ENCODE measurements at places on chromosomes 2 and 18.
A peak's percentile ranks its signal among the peaks of the same experiment; 100 is the strongest.

- no peak for DNase-seq
Measured at GRCh38 chr2:60554646-60555065, 1.2 kb upstream of the BCL11A start.

GRCh38 chr2:157329524-157329923 lies 3.9 kb upstream of the ERMN start:
- no peak for DNase-seq

- DNase-seq: no peak
Measured at GRCh38 chr2:60221098-60221497, 332.4 kb downstream of the BCL11A start.

DNA sequence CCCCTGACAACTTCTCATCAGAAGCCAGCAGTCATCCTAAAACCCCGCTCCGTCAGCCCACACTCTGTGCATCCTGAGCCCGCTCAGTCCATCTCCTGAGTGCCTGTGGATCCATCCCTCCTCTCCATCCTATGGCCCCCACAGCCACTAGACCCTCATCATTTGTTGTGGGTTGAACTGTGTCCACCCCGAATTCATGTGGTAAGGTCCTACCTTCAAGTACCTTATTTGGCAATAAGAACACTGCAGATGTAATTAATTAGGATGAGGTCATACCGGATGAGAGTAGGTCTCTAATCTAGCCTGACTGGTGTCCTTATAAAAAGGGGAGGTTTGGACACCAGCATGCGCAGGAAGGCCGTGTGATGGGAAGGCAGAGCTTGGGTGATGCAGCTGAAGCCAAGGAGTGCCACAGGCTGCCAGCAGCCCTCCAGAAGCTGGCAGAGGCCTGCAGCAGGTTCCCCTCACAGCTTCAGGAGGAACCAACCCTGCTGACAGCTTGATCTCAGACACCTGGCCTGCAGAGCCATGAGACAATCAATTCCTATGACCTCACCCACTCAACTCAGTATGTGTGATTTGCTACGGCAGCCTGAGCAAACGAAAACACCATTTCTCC lies 192.4 kb downstream of the ZBTB7C start:
- no peak for DNase-seq

- DNase-seq: no peak
Measured at GRCh38 chr2:26462100-26462499, 15.8 kb downstream of the OTOF start.

DNA sequence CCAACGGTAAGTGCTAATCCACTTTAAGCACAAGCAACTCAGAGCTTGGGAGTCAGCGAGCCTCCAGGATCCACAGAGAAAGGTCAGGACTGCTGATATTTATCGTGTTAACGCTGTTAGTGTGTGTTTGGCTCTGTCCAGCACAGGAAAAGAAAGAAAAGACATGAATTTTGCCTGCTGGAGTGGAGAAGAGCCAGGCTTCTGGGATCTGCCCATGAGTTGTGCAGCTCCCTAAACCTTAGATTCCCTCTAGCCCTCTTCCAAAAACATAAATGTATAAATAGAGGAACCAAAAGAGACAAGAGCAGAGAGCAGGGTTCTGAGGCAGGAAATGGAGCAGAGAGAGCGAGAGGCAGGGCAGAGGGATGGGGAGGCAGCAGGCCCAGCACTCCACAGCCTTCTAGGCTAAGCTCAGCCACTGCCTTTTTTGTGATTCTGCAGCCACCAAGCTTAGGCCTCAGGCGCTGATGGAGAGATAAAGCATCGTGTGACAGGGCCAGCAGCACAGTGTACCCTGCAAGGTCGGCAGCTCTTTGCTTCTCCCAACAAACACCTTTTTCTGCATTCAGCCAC lies 14.5 kb upstream of the MAT2A start:
- no peak for DNase-seq

GRCh38 chr2:126749537-126749936 lies 93.6 kb downstream of the GYPC start:
- DNase-seq: no peak

DNA sequence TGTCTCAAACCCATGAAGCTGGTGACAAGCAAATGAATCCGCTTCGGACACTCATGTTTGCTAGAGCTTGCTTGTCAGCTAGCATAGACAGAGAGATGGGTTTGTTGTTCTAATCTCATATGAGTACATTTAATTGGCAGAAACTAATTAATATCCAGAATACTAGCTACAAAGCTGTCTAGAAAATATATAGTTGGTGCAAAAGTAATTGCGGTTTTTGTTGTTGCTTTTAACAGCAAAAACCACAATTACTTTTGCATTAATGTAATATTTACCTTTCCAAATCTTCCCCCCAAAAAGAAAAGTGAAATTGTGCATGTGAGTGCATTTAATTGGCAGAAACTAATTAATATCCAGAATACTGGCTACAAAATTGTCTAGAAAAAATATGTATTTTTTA lies 1115.2 kb downstream of the TDRD15 start:
- no peak for DNase-seq

GRCh38 chr2:96960153-96960961 lies 26.0 kb downstream of the FAM178B start:
- peak; percentile 83 for DNase-seq

DNA sequence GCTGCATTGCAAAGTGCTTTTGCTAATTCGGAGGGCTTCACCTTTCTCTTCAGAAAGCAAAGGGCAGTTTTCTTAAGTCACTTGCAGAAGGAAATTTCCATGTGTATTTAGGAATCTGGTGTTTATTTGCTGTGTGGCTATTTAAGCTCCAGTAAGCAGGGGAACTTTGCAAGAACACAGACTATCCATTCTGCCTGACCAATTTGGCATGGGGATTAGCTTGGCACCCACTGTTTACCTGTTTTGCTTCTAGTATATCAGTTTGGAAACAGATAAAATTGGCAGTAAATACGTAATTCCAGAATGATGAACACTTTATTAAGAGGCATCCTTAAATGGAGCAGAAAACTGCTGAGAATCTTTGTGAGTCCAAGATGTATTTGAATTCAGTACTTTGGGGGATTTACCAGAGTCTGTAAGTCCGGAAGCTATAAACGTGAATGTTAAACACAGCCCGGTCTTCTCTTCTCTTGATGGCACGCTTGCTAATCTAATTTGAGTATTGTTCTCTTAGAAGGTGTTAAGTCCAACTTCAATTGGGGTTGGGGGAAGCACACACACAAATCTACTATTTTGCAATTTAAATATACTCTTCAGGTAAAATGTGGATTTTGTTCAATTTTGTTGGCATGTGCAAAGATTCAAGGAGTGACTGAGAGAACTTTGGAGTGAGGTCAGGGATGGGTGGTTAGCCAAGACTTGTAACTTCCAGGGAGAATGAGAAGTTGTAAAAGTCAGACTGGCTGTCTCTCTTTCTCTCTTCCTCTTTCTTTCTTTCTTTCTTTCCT lies 650 bp downstream of the ACKR3 start:
- no peak for DNase-seq

- no peak for DNase-seq
Measured at GRCh38 chr2:85525567-85525966, 13.4 kb upstream of the MAT2A start.

DNA sequence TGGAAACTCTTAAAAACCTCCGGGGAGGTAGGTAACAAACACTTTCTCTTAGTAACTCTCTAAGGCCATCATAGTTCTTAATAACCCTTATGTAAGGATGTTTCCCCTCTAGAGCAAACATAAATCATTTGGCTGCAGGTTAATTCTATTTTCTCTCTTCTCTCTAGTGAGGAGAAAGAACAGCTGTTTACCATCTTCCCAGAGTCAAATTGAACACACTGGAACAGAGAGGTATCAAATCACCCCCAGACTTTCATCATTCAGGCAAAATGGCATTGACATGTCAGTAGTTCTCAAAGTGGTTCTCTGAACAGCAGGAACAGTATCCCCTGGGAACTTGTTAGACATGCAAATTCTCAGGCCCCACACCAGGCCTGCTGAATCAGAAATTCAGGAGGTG lies 240.7 kb downstream of the MEIS1 start:
- no peak for DNase-seq

DNA sequence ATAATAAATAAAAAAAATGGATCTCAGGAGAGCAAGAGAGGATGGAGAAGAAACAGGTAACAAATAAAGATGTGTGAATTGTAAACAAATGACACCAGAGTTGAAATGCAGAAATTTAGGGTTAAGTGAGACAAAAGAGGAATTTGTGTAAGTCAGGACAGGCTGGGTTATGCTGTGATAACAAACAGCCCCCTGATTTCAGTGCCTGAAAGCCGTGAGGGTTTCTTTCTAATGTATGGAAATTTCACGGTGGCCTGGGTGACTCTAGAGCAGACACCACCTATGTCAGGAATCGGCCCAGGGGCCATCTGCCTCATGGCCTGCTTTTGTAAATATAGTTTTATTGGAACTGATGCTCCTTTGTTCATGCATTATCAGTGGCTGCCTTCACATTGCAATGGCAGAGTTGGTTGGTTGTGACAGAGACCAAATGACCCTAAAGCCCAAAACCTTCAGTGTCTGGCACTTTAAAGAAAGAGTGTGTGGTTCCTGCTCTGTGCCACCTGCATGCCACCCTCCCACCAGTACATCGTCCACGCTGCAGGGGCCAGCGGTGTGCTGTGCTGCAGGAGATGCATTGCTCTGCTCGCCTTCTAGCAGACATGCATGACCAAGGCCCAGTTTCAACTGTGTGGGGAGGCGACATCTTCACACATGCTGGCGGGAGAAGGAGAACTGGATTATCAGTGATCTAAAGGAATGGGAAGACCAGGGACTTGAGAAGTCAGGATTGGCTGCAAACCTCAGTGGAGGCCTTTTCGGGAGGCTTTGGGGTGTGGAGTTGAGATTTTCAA lies 221.2 kb upstream of the APCDD1 start:
- no peak for DNase-seq

- peak; percentile 26 for DNase-seq
Measured at GRCh38 chr2:126634273-126634861, 21.6 kb upstream of the GYPC start.

DNA sequence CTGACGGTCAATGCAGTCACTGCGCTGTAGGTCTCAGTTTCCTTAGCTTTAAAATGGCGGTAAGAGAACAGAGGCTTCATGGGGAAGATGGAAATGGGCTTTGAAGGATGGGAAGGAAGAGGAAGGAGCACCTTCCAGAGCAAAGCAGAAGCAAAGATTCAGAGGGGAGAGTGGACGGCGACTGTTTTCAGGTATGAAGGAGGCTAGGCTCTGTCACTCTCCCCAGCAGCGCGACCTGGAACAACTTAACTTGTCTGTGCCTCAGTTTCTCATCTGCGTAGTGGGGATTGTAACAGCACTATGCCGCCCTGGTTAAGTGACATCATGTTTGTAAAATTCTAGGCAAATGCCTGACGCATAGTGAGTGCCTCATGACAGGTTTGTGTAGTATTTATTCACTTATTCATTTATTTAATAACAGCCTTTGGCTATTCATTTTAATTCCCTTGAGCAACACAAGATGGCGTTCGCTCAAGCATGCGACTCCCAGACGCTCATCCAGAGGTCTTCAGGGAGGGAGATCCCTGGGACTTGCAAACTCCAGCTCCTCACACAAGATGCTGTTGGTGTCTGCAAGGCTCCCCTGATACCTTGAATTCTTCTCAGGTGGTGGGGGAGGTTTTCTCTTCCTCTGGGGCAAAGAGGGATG lies 336.3 kb downstream of the DYSF start:
- no peak for DNase-seq

- DNase-seq: no peak
Measured at GRCh38 chr2:145653553-145653952, 1133.6 kb upstream of the ZEB2 start.

GRCh38 chr2:184032983-184033382 lies 565.3 kb upstream of the ZNF804A start:
- no peak for DNase-seq

DNA sequence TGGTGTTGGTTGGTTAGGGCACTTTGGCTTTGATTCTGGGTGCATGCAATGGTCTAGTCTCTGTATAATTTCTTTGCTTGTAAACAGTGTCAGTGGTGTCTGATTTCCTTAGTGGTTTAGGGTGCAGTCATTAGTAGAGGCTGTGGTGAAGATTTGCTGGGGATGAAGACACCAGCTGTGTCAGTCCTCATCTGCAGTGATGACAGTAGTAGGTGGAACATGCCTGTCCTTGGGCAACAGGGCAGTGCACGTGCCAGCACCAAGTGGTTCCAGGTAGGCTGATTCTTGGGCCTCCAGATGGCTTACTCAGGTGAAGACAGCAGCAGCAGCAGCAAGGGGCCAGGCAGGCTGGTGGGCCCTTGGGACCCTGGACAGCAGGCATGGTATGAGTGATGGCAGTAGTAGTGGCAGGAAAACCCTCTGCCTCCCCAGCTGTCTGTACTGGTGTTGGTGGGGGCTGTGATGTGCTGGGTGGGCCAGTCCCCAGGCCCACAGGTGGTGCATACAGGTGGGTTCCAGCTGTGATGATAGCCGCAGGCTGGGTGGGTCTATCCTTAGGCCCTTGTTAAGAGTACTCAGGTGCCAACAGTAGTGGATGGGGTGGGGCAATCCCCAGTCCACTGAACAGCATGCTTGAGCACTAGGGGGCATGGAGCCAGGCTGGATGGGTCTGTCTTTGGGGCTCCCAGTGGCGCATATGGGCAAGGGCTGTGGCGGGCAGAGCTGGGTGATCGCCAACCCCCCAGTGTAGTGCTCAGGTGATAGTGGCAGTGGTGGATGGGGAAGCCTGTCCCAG lies 140.7 kb upstream of the THUMPD2 start:
- no peak for DNase-seq

DNA sequence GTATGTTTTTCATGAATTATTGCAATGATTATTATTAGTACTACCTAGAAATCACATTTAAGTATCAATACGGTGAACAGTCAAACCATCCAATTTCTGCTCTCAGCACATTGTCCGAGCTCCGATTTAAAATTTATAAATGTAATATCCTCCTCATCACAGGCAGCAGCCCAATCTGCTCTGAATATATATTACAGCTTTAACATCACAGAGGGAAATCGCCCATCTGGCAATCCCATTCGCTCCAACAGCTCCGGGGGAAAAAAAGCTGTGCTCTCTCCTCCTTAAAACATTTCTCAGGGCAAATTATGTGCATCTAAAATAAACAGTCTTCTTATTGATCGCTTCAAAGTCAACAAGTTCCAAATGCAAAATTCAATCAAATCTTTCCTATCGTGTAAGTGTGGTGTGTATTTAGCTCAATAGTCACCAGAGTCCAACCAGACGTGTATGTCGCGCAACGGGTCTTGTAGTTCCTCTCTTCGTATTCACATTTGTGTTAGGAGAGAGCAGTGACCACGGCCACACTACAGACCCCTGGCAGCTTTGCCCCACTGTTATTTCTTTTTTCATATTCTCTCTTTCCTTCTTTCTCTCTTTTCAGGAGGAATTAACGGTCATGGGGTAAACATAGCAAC lies 2.4 kb downstream of the FIGN start:
- no peak for DNase-seq

DNA sequence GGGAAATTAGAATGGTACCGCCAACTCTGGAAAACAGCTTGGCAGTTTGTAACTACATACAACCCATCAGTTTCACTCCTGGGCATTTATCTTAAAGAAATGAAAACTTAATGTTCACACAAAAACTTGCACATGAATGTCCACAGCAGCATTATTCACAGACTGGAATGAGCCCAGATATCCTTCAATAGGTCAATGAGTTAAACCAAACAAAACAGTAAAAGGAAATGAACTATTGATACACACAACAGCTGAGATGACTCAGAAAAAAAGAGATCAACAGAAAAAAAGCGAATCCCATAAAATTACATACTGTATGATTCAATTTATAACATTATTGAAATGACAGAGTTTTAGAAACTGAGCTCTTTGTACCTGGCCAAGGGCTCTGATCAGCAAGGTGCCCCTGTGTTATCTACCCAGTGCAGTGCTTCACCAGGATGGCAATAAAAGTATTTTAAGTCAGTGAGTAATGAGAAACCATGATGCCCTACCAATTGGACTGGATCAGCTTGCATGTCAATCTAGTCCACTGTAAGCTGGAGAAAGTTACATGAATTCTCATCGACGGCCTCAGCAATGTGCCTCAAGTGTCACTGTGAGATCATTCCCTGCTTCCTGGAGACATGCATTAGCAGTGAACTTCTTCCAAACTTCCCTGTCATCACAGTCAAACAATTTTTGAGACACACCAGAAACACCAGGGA lies 21.9 kb downstream of the TMEM237 start:
- DNase-seq: no peak

Data from CD8-positive, alpha-beta memory T cell (primary cell).